Fibroblast of skin of back (primary cell): ENCODE measurements at places on chromosomes 1 and 21.
A peak's percentile ranks its signal among the peaks of the same experiment; 100 is the strongest.

DNA sequence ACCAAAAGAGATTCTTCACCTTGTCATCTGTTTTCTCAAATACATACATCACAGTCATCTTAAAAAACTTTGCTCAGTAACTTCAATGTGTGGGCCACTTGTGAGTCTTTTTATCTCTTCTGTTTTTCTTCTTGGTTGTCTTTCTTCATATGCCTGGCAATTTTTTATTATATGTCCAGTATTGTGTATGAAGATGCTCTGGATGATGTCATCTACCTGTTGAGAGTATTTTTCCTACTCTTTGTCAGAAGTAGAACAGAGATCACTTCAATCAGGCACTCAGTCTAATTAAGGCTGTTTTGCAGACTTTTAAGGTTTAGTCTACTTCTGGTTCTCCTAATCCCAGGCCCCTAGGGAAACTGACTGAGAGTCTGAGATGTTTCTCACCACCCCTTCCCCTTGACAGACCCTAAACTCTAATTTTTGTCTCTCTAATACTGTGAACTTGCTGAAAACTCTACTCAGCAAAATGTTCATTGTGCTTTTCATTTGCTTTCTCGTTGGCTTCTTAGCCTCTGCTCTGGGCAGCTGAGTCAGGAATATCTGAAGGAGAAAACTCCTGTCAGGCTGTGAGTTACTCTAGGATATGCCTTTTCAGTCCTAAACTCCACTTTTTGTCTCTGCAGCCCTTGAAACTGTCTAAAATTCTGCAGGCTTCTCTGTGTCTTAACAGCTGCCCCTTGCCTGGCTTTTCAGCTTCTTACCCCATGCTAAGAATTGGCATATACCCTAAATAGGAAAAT is 33.0 kb upstream of the DNAJC6 start:
- no peak for DNase-seq

DNA sequence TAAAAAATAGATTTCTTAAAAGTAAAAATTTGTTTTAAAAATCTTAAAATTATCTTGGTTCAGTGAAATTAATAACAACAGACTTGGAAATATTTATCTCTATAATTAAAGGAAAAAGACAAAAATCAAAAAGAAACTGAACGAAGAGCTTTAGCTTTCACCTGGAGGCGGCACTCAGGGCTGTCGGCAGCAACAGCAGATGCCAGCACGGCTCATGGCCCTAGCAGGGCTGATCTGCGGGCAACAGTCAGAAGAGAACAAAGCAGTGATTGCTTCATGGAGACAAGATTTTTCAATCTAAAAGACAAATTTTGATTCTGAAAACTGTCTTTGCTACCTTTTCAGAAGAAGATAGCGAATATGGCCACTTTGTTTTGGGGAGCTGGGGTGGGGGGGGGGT is 22.6 kb downstream of the UBE2G2 start:
- no peak for DNase-seq

- no peak for DNase-seq
Observed at GRCh38 chr21:36169470-36170128, 13.0 kb downstream of the DOP1B start.

- DNase-seq, result no peak
Observed at GRCh38 chr1:200103966-200104583, 76.6 kb downstream of the NR5A2 start.

DNA sequence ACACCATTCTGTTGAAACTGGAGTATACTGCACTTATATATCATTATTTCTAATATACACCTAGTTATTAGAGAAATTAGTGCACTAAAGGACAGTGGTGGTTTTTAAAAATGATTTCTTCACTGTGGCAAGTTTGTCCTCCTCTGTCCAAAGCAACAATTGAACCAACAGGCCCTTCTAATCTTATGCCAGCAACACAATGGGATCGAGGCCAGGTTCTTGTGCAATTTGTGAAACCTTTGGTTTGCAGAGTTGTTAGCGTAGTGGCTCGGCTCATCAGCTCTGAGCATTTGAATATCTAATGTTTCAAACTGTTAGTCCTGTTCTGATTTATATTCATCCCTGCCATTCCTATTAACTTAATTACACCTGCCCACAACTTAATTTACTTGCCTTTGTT is 9.9 kb upstream of the LRRC39 start:
- no peak for DNase-seq

- DNase-seq, result no peak
Observed at GRCh38 chr21:27582948-27583430, 616.1 kb upstream of the ADAMTS5 start.

DNA sequence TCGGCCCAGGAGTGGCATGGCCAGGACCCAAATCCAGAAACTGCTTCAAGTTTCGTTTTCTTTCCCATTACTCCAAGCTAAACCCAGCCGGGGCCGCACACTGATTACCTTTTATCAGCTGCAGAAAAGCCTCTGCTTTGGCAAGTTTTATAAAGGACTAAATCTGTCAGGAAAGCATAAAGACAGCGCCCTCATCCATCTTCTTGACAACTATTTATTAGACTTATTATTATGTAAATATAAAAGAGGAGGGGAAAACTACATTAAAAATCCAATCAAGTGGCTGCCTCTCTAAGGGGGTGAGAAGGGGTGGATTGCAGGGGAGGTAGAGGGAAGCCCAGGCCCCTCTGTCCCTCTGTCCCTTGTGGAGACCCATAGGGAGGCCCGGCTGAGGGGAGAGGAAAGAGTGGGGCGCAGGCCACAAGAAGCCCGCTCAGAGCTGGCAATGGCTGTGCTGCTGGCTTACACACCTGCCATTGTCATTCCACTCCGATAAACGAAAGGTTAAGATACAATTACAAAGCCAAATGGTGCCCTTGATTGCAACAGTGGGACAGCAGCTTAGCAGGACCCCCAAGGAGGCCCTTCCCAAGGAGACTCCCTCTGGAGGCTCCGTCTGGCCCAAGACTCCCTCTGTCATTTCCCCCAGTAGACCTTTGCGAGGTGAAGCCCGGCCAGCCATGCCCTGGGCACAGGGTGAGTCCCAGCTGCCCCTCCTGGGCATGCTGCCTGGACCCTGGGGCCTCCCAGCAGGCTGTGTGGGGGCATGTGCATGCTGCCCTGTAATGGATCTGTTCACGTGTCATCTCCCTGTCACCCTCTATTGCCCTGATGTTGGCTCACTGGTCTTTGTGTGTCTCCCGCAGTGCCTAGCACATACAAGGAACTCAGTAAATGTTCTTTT is 45.4 kb downstream of the KCND3 start:
- no peak for DNase-seq

DNA sequence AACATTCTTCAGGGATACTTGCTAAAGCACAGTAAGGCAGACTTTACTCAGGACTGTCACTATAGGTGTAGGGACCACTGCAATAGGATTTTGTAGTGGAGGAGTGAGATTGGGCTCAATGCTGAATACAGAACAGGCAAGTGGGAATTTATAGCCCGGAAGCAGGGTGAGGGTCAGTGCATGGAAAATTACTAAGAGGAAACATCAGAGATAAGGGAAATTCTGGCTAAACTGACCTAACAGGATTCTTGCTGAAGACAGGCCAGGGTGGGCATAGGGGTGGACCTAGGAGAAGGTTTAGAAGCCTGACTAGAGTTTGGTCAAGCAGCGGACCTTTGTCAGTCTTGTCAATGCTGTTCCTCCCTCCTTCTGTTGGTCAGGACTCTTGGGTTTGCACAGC is 20.8 kb upstream of the ZNF362 start:
- DNase-seq, result no peak

DNA sequence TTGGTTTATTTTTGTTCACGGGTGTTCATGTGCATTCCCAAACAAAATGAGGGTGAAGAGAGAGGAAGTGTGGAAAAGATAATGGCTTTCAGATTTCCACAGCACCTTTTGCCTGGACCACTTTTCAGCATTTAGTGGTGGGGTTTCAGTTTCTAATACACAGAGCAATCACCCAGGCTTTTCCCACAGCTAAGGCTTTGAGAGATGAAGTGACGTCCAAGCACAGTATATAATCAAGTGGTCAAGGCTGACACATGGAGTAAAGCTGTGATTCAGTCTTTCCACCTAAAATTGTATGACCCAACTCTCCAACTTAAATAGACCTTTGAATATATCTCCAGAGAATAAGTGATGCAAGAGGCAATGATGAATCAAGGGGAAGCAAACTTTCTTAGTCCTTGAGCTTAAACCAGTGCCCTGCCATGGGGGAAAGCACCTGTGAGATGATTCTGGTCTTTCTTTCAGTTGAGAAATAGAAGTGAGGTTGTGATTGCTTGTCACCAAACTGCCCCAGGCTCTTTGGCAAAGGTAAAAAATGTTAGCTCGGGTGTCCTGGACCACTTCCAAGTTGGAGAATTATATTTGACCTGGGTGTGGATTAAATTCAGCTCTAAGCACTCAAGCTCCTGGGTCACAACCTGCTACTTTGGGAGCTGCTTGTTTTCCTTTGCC is 2.4 kb upstream of the PIK3R3 start:
- DNase-seq, result no peak

GRCh38 chr1:29809446-29810120 is 573.3 kb downstream of the PTPRU start:
- DNase-seq, result no peak

DNA sequence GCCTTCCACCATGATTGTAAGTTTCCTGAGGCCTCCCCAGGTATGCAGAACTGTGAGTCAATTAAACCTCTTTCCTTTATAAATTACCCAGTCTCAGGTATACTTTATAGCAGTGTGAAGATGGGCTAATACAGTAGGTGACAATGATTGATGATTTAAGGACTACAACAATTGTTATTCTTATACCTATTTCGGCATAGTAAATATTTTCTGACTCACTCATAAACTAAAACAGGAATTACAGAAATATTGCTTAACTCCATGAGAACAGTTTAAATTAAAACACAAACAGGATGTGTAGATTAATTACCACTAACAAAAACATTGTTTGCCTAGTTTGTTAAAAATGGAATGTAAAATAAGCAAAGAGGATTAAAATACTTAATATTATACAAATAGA is 839.9 kb downstream of the LTN1 start:
- DNase-seq, result no peak

DNA sequence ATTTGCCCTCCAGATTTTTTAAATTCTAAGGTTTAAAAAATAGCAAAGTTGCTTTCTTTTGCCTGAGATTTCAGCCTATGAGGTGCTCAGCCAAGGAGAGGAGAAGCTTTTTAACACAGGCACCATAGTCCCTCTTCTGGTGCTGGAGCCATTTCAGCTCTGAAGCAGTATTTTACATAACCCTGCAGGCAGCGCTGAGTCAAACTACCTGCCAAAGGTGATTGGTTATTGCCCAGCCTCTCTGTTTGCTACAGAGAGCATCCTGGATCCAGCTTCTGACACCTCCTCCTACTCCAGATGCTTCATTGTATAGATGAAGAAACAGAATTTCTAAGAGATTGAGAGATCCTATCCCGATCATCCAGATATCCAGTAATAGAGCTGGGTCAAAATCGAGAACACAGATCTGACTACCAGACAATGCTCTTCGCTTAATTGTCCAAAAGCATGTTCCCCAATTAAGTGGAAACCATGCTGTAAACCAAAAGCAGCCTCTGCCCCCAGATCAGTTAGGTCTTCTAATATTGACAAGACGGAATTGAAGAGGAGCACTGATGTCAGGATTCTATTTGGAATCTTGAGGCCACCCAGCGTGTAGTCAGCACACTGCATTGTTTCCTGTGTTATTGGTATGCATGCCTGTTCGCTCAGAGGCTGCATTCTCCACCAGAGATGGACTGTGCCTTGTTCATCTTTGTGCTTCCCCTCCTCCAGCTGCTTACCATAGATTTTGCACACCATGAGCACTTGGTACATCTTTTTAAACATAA is 22.1 kb downstream of the RGS8 start:
- DNase-seq, result peak; percentile 23

- DNase-seq, result no peak
Observed at GRCh38 chr1:50930193-50930592, 29.9 kb downstream of the FAF1 start.

GRCh38 chr1:99645699-99646531 is at the start of gene PALMD:
Gene PALMD, plus strand, starts transcription at chr1:99646113. Its CDS starts 205 bp downstream, at chr1:99646318.
- peak; percentile 32 for DNase-seq

- DNase-seq, result peak; percentile 94
Observed at GRCh38 chr1:210262167-210262896, 29.7 kb downstream of the SERTAD4 start.

GRCh38 chr1:112675728-112676381 is 1.4 kb downstream of the MOV10 start:
- no peak for DNase-seq

GRCh38 chr1:168348146-168348709 is 67.6 kb downstream of the TBX19 start:
- DNase-seq, result no peak

- DNase-seq, result no peak
Observed at GRCh38 chr1:91948501-91949355, 473 bp upstream of the BRDT start.

DNA sequence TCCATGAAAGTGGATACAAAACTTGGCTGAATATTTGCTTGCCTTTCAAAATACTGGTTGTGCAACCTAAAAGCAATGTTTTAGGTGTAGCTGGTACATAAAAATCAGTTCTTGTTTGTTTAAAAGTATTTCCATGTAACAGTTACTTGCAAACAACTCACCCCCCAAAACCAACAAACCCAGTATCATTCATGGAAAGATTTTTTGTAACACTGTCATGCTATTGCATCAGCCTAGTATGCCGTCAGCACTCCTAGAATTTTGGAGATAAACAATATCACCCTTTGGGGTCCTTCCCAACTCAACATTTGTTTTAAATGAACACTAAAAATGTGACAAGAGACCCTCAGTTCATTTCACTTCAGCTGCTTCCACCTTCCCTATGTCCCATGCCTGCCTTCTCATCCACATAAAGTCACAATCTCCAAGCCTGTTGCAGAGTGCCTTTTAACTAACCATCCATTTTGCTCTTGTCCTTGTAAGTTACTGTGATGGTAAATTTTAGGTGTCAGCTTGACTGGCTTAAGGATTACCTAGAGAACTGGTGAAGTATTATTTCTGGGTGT is 425.3 kb downstream of the DUSP10 start:
- DNase-seq, result peak; percentile 29

- peak; percentile 36 for DNase-seq
Observed at GRCh38 chr1:11806307-11806936, 431 bp downstream of the CLCN6 start.

- no peak for DNase-seq
Observed at GRCh38 chr1:206517784-206518183, 10.5 kb downstream of the RASSF5 start.

GRCh38 chr1:24412408-24412807 is 1.2 kb downstream of the STPG1 start:
- no peak for DNase-seq

GRCh38 chr1:26059906-26060305 is 7.5 kb downstream of the TRIM63 start:
- no peak for DNase-seq

- DNase-seq, result no peak
Observed at GRCh38 chr1:199319341-199319740, 680.5 kb downstream of the PTPRC start.

GRCh38 chr21:44020551-44020950 is 8.4 kb downstream of the TRAPPC10 start:
- DNase-seq, result no peak

- peak; percentile 40 for DNase-seq
Observed at GRCh38 chr1:226784081-226785049, 45.3 kb upstream of the ITPKB start.

- DNase-seq, result no peak
Observed at GRCh38 chr1:29849991-29850757, 613.9 kb downstream of the PTPRU start.

GRCh38 chr1:201312298-201312697 is 29.0 kb downstream of the PKP1 start:
- no peak for DNase-seq
